ENCODE measurements at places on chromosomes 2 and 18. TPM values are rescaled to one million over a fixed set of nuclear protein-coding genes. Genes with fewer than 3 reads are reported as not detected.

DNA sequence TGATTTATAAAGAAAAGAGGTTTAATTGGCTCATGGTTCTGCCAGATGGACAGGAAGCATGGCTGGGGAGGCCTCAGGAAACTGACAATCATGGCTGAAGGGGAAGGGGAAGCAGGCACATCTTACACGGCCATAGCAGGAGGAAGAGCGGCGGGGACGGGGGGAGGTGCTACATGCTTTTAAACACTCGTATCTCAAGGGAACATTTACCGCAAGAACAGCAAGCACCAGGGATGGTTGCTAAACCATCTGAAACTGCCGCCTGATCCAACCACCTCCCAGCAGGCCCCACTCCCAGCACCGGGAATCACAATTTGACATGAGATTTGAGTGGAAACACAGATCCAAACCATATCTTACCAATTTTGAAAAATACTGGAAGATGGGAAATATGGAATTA lies 362.8 kb downstream of the FBXO15 start:
- no peak for DNase-seq

TRIM43 gene
- total RNA-seq: not detected

STARD6 gene
- not detected for total RNA-seq

DNA sequence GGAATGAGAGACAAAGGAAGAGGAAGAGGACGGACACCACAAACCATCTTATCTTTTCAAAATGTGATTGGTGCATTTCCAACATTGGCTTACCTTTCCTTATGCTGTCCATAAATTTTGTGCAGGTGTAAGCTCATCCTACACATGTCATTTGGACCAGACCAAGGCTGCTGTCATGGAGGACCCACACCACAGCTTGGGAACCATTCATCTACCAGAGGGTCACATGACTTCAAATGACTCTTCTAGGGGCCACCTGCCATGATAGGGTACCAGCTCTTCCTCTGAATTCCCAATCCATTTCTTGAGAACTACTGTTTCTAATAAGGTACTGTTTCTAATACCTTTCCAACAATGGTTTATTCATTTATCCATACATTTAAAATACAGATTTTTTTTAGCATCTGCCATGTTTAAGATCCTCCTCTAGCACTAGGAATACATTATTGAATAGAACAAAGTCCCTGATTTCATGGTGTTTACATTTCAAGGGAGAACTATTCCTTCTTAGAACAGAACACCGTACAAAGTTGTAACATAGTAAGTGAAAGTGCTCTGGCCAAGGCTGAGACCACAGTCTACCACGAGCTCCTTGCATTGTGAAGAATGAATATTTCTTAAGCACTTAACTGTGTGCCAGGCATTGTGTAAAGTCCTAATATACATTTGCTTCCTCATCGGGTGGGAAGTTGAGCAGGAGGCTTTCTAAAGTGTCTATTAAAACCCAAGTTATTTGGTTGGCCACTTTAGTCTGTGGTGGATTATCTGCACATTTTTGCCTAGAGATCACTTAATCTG lies 246.1 kb upstream of the FN1 start:
- DNase-seq: no peak

- no peak for DNase-seq
Observed at GRCh38 chr2:208064220-208064961, 39.1 kb upstream of the PLEKHM3 start.

FAM117B gene
- 9.8 TPM for total RNA-seq

DNA sequence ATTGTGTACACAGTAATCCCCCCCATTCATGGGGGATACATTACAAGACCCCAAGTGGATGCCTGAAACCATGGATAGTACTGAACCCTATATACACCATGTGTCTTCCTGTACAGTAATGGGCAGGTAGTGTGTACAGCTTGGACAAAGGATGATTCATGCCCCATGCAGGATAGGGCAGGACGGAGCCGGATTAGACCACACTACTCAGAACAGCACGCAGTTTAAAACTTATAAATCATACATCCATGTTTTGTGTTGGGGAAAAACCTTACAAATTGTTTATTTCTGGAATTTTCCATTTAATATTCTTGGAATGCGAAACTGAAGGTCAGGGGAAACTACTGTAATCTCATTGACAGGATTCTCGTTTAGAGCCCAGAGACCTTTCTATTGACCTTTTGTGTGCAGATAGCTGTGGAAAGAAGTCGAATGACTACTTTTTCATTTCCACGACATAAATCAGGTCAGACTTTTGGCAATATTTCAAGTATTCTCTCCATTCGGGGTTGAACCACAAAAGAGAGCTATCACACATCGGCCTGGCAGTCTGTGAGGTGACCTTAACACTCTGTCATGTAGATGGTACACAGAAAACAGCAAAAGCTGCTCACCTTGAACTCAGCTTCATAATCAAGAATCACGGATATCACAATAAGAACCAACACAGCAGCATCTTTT lies 9.9 kb upstream of the YPEL5 start:
- DNase-seq: no peak

KLF11 gene
- total RNA-seq: 45.6 TPM
